NCI-H1694 treated with DMSO at 0.1 percent for 48 hours (cell line): ENCODE measurements at places on chromosomes 5 and 9.

- peak; percentile 66 for DNase-seq
These were observed 41.4 kb downstream of the PSIP1 start for GRCh38 chr9:15469406-15469805.

DNA sequence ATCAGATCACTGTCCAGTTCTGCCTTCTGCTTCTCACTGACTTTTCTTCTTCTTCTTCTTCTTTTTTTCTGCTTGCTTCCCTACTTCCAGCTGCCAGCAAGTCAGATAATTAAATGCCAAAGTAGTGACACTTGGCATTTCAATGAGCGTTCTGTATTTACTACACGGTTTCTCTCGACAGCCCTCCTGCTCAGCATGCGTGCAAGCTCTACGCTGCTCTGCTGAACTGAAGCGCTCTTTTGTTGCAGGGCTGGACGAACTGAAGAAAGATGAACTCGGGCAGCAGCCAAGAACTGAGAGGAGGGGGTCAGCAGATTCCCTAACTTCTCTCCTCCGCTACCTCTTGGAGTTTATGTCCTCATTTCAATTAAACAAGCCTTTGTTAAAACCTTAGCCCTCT lies 319.1 kb downstream of the GLIS3 start:
- no peak for DNase-seq

GRCh38 chr5:31901807-31902530 lies 263.0 kb downstream of the PDZD2 start:
- DNase-seq, result no peak

- DNase-seq, result no peak
These were observed 6.0 kb upstream of the AQP3 start for GRCh38 chr9:33453286-33453860.

GRCh38 chr9:129235041-129235930 lies 57.2 kb upstream of the IER5L start:
- no peak for DNase-seq

DNA sequence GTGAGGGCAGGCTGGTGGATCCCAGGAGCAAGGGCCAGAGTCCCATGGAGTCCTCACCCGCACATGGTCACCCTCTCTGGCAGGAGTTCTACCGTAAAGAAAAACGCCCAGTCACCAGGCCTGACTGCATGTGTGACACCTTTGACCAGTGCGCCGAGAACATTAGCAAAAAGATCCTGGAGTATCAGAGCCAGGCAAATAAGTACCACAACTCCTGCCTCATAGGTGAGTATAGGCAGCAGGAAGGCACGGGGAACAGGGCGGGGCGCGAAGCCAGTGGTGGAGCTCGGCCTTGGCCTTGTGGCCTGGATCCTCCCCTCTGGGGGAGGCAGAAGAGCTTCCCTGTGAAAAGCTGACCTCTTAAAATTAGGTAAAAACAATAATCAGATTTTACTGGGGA lies 45.4 kb upstream of the TDRD7 start:
- no peak for DNase-seq
